GM04504 (cell line): ENCODE measurements at places on chromosomes 11 and 22.

- no peak for DNase-seq
Observed at GRCh38 chr11:115222218-115222862, 281.9 kb downstream of the CADM1 start.

GRCh38 chr11:27524155-27524554 lies 17.6 kb upstream of the LIN7C start:
- DNase-seq = peak; percentile 10

GRCh38 chr22:20979243-20979809 lies 2.8 kb upstream of the LZTR1 start:
- no peak for DNase-seq

DNA sequence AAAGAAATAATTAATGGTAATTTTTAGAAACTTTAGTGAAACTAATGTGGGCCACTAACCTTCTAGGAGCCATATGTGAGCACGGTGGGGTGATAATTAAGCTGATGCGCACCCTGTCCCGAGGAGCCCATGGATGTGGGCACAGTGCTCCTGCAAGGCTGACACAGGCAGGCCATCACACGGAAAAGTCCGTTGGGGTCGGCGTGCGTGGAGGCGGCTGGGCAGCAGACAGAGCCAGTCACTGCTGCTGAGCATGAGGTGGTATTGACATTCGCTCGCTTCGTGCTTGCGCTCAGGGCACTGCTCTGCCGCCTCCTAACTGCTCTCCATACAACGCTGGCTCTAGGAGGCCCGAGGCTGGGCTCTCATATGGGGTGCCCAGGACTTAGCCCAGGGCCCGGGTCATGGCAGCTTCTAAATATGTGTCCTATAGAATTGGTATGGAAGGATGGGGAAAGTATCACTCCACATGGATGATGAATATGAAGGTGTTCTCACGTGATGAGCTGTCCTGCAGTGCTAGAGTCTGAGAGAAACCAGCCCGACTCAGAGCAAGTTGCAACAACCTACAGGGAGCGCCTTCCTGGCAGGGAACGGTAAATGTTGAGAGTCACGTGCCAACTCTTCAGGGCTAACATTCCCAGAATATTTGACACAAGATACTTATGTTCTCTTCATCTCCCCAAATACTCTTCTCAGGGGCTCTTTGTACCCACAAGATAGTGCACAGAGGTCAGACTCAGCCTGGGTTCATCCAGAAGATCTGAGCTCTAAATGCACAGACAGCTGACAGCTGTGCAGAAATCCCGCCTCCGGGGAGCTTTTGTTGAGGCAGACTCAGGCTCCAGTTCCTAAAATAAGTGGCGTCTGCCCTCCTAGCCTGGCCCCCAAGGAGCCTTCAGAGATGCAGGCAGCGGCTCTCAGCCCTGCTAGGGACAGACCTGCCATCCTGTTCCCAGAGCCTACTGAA lies 50.6 kb upstream of the ARFGAP3 start:
- no peak for DNase-seq

- no peak for DNase-seq
Observed at GRCh38 chr11:76150141-76150540, 56.2 kb downstream of the WNT11 start.

GRCh38 chr11:9273376-9274336 lies 8.5 kb upstream of the DENND5A start:
- DNase-seq = peak; percentile 78

DNA sequence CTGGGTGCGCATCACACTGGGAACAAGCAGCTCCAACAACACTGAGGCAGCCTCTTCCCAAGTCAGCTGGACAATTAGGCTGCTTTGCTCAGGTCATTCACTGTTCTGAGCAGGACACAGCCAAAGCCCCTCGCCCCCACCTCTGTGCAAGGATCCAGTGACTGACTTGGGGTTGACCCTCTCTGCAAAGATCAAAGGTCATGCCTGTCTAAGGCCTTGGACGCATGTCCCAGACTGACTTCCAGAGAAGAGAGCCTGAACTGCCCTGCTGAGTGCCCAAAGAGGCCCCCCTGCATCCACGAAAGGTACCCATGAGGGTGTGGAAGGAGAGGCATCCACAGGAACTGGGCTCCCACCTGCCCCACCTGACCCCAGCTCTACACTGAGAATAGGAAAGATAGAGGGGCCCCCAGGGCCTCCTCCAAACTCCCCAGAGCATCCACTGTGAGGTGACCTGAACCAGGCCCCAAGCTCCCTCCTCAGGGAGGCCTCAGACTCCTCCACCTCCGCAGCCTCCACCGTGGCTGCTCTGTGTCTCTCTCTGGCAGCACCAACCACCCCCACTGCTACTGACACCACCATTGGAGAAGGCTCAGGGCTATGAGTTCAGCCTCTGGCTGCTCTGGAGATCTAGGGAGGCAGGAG lies 53.5 kb downstream of the IGLL5 start:
- no peak for DNase-seq

- DNase-seq = no peak
Observed at GRCh38 chr22:37126882-37127281, 17.4 kb upstream of the TMPRSS6 start.

GRCh38 chr11:64086258-64087123 lies 50.8 kb downstream of the FLRT1 start:
- DNase-seq = no peak

- DNase-seq = peak; percentile 69
Observed at GRCh38 chr11:73415854-73416615, 39.8 kb downstream of the RELT start.

DNA sequence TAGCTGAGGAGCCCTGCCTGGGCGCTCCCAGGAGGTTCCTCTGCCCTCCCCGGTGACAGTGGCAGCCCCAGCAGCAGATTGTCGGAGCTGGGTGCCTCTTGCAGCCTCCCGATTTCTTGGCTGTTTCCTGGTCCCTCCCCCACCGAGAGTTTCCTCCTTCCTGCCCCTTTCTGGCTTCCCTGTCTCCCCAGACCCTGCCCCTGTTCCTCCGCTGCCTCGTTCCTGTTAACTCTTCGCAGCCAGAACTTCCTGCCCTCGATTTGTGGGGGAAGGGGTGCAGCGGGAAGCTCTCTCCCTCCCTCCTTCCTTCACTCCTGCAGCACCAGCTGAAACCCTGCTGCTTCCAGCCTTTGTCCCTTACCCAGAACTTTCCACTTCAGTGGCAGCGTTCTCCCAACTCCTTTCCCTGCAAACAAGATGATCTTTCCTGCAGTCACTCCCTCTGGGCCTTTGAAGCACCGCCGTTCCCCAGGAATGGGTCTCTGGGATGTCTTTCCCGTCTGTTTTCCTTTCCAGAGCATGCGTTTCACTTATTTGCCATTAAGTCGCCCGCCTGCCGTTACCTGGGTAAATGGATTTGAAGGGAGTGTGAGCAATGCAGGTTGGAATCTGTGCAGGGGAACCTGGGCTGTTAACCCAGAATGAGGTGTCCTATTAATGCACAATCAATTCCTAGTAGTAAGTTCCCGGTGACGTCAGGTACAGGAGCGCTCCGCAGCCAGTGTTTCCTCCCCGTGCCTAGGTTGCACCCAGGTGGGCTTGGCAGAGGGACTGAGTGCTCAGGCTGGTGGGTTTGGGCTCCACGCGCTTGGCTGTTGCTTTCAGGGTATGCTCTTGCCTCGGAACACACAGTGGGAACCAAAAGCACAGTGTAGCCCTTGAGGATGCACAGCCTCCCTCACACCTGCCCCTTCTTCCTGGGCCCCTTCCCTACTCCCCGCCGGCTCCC lies 4.3 kb downstream of the GRK2 start:
- no peak for DNase-seq

GRCh38 chr22:38935023-38935422 lies 22.4 kb upstream of the APOBEC3A start:
- no peak for DNase-seq

- DNase-seq = no peak
Observed at GRCh38 chr11:72812967-72813739, 1.1 kb upstream of the ATG16L2 start.
